ENCODE measurements at places on chromosomes 4 and X.

DNA sequence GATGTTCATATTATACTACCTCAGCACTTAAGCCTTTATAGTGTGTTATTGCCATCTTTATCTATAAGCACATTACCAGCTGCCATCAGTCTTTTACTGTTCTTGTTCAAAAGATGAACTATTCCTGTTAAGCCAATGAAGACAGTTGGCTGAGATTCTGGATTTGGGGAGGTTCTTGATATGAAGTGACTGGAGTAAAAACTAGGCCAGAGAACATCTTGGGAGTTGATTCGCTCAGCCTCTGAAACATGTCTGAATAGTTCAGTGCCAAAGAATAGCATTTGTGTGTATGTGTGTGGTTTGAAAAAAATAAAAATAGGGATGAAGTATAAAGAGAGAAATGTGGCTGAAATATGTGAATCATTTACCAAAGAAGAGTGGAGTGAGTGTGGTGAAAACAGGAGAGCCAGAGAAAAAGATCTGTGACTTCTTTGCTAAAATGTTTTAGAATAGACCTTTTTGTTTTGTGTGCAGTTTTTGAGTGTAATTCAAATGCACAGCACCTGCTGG, 15.2 kb downstream of the EXOC1 start:
- DNase-seq: no peak

- no peak for DNase-seq
Measured at GRCh38 chr4:47482326-47482725, 2.7 kb upstream of the ATP10D start.

- DNase-seq: no peak
Measured at GRCh38 chr4:83486457-83487129, 1.7 kb upstream of the ABRAXAS1 start.

- peak; percentile 54 for DNase-seq
Measured at GRCh38 chr4:2535376-2536192, 863 bp upstream of the FAM193A start.

GRCh38 chrX:107718156-107718621, 57.4 kb downstream of the TSC22D3 start:
- DNase-seq: peak; percentile 68

GRCh38 chr4:184479516-184479950, 5.2 kb upstream of the IRF2 start:
- no peak for DNase-seq

- no peak for DNase-seq
Measured at GRCh38 chr4:129092631-129093190, 628 bp downstream of the SCLT1 start.

DNA sequence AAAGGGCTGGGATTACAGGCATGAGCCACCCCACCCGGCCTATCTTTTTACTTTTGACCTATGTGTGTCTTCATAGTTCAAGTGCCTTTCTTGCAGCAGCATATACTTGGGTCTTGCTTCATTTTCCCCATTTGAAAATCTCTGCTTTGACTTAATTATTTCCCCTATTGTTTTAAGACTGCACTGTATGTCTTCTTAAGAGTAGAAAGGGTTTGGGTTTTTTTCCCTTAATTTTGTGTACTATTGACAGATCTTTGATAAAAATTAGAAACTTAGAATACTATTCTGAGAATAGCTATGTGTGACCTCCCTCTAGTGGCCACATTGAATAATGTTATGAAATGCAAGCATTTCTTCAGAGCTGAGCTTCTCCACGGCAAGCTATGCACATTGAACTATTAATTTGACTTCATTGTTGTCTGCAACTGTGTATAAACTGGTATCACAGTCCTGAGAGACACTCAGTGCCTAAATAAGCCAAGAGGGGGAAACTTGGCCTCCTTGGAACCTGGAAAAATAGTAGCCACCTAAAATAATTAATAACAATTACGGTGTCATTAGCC, 8.7 kb upstream of the SLC25A4 start:
- DNase-seq: no peak

- no peak for DNase-seq
Measured at GRCh38 chr4:87469390-87469789, 47.0 kb downstream of the NUDT9 start.

Data from naive thymus-derived CD8-positive, alpha-beta T cell (primary cell).